ENCODE measurements at places on chromosomes 3 and 15.

DNA sequence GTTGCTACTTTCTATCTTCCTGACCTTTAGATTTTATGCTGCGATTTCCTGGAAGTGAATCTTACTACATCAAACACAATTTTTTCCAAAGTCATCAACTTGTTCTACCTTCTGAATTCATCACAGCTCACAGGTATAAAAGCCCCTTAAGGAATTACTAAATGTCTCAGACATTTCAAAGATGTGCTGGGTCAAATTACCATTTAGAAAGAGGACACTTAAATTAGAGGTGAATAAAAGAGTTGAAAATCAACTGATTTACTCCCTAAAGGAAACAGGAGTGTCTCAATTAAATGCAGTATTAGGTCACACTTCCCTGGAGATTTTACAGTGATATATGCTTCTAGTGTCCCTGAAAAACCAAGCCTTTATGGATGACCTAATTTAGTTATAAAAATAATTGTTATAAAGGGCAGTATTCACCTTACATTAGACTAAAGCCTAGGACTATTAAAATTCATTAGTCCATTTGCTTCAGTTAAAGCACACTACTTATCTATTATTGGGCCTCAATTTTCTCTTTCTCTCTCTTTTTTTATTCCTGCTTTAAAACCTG, 128.8 kb downstream of the GMNC start:
- DNase-seq: no peak
- H3K27me3 ChIP-seq: no peaks in the 10 kb centered on the region
- no peak overlapping the region for H3K27ac ChIP-seq

DNA sequence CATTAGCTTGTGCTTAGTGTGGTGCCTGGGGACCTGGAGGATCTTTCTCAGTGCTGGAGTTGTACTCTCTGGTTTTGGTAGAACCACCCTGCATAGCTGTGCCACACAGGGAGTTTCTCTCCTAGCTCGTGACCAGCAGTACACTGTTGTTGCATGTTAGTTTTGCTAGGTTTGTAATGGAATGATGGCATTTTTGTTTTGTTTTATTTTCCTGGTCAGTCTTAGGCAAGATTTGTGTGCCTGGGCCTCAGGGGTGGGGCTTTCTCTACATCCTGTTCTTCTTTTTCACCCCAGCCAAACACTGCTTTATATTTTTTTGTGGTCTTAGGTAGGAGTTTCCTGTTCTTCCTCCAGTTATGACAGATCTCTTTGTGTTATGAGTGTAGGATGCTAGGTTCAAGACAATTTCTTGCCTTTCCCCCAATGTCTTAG, 534.5 kb upstream of the KCNMB2 start:
- peaks cover 15% of the 10 kb centered on the region for H3K4me1 ChIP-seq
- H3K36me3 ChIP-seq: no peaks in the 10 kb centered on the region
- H3K4me3 ChIP-seq: no peak overlapping the region
- H3K27ac ChIP-seq: peak overlapping the region; percentile 45

DNA sequence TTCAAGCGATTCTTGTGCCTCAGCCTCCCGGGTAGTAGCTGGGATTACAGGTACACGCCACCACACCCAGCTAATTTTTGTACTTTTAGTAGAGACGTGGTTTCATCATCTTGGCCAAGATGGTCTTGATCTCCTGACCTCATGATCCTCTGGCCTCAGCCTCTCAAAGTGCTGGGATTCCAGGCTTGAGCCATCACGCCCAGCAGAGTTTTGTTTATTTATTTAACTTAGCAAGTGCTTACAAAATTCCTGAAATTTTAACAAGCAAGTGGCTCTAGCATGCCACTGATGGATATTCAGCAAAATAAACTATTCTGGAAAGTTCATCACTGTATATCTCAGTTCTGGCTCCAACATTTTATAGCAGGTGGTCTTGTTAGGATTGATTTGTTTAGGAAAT, 585.9 kb downstream of the OTOL1 start:
- H3K36me3 ChIP-seq: no peaks in the 10 kb centered on the region
- H3K27me3 ChIP-seq: no peaks in the 10 kb centered on the region
- no peak overlapping the region for H3K4me3 ChIP-seq
- H3K27ac ChIP-seq: no peak overlapping the region

DNA sequence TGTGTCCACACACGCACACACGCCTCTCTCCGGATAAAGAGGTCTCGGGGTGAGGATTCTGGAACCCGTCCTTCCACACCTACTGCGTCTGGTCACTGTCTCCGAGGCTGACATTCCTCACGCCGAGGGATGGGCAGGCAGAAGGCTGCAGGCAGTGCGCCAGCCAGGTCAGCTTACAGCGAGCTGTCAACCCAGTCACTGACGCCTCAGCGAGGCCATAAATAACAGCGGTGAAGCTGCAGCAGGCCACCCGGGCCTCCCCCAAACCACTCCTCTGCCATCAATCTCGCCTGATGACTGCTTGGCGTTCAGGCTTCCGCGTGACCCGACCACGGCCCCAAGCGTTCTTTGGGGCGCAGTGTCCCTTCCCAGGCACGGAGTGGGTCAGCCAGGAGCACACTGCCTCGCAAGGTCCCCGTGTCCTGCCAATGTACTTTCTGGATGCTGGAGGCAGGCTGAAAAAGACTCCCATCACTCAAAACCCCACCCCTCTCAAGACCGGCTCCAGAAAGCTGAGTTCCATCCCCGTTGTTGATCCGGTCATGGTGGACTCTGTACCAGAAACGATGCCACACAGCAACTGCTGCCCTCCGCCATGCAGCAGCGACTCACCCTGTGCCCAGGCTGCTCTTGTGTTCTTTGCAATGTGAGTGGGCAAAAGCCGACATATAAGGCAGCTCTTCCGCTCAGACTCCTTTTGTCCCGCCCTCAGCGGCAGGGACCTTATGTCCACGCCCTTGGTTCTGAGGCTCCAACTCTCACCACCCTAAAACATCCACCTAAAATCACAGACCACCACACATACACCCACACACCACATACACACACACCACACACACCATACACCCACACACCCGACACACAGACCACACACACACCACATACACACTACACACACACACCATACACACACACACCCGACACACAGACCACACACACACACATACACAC, 27.1 kb downstream of the CPN2 start:
- H3K36me3 ChIP-seq: no peaks in the 10 kb centered on the region
- peak overlapping the region; percentile 36 for H3K4me3 ChIP-seq
- peak; percentile 31 for DNase-seq
- H3K4me1 ChIP-seq: no peaks in the 10 kb centered on the region
- peaks cover 24% of the 10 kb centered on the region for H3K27me3 ChIP-seq

- H3K27ac ChIP-seq: no peak overlapping the region
- H3K4me1 ChIP-seq: no peaks in the 10 kb centered on the region
- H3K36me3 ChIP-seq: no peaks in the 10 kb centered on the region
- no peak for DNase-seq
- H3K27me3 ChIP-seq: peaks cover 3% of the 10 kb centered on the region
Observed at GRCh38 chr3:31959951-31960792, 20.9 kb downstream of the OSBPL10 start.

DNA sequence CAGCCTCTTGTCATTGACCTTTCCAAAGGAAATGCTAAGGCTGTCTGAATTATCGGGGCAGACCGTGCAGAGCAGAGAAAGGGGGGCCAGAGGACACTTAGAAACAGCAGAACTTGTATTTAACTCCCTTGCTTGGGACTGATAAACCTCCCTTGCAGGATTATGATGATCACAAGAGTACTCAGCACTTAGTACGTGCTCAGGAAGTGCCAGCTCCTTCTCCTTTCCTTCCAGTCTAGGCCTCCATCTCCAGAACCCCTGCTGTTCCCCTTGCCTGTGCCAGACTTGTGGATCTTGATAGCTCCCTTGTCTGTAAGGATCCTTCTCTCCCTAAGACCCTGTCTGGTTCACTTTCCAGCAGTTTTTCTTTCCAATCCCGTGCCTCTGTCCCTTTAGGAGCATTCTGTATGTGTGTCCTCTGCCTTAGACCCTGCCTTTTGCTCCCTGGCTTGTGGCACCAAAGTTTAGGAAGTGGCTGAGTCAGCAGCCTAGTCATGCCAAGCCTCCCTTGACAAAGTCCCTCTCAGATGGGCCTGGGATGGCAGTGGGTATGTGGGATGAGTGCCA, 747 bp downstream of the SORD start:
- no peak for DNase-seq
- no peak overlapping the region for H3K27ac ChIP-seq
